ENCODE measurements at places on chromosomes 5 and 9.
A peak's percentile ranks its signal among the peaks of the same experiment; 100 is the strongest.

GRCh38 chr9:21557428-21557768 lies 75.3 kb upstream of the IFNE start:
- DNase-seq, result no peak

- no peak for DNase-seq
Observed at GRCh38 chr9:12777121-12778022, 2.6 kb downstream of the LURAP1L start.

- peak; percentile 25 for DNase-seq
Observed at GRCh38 chr5:77852514-77853352, 76.6 kb upstream of the TBCA start.

- no peak for DNase-seq
Observed at GRCh38 chr9:77384406-77384805, 207.1 kb downstream of the VPS13A start.

DNA sequence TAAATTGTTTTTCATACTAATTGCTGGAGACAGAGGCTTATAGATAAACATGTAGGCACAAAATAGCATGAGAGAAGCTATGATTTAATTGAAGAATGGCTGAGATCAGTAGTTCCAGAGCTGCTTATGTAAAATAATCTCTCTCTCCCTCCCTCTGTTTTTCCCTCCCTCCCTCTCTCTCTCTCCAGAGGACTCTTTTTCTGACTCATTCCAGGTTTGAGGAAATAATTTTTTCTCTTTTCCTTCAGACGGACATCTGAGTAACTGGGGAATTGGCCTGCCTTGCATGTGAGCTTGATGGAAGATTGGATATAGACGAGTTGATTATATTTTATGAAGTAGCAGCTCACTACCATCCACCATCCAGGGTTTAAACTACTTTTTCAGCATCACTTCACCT lies 35.5 kb downstream of the KCTD16 start:
- DNase-seq, result no peak

GRCh38 chr5:112848116-112848811 lies 12.8 kb upstream of the SRP19 start:
- peak; percentile 49 for DNase-seq

- no peak for DNase-seq
Observed at GRCh38 chr5:43121913-43122484, 1.3 kb downstream of the ZNF131 start.
